ENCODE measurements at places on chromosomes 6 and 20.

DNA sequence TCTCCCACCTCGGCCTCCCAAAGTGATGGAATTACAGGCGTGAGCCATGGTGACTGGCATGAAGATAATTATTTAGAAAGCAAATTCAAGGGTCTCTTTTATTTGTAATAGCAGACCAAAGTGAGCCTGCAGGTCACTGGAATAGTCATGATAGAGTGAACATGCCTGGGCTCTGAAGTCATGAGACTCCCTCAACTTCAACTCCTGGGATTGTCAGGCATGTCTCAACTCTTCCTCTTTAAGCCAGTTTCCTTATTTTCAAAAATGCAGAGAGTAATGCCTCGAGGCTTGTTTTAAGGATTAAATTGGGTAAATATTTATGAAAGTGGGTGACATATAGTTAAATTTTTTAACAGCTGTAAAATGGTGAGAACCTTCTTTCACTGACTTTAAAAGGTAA, 22.7 kb upstream of the HECA start:
- no peak for DNase-seq

DNA sequence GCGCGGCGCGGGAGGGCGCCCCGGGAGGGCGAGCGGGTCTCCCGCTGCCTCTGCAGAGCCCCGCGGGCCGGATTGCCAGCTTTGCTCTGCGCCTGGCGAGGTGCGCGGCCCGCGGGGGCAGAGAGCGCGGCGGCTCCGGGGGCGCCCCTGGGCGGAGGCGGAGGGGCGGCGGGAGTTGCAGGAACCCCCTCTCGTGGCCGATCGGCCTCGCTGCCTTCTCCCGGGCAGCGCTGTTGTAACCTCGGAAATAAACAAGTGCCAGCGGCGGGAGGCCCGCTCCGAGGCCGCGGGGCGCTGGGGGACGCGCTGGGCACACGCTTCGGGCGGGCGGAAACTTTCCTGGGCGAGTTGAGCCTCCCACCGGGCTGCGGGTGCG, 1.2 kb downstream of the CDH4 start:
- DNase-seq = no peak

- DNase-seq = no peak
These were observed 72.1 kb downstream of the ZMYND8 start for GRCh38 chr20:47284373-47284772.

GRCh38 chr20:4453359-4453758, 268.4 kb upstream of the PRND start:
- DNase-seq = no peak
